G401 (cell line): ENCODE measurements at places on chromosomes 13 and 19. TPM values are rescaled to one million over a fixed set of nuclear protein-coding genes. Genes with fewer than 3 reads are reported as not detected.

DNA sequence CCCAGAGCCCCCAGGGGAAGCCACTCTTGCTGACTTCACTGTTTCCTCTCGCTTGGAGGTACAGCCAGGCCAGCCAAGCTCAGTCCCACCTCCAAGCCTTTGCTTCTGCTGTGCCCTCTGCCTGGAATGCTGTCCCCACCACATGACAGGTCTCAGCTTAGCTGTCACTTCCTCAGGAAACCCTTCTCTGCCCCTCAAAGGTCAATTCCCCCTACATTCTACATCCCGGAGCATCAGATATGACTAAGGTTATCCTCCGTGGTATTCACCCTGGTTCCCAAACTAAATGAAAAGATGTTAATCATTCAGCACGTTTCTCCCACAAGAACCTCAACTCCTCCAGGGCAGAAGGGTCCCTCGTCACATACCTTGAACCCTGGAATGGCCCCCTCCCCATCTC is 53.5 kb downstream of the PTPRS start:
- no peak for DNase-seq

- no peak for DNase-seq
Observed at GRCh38 chr13:51697181-51697580, 106.8 kb downstream of the DHRS12 start.

The YIPF2 gene
- 42.5 and 71.1 TPM in 2 replicates for total RNA-seq

DNA sequence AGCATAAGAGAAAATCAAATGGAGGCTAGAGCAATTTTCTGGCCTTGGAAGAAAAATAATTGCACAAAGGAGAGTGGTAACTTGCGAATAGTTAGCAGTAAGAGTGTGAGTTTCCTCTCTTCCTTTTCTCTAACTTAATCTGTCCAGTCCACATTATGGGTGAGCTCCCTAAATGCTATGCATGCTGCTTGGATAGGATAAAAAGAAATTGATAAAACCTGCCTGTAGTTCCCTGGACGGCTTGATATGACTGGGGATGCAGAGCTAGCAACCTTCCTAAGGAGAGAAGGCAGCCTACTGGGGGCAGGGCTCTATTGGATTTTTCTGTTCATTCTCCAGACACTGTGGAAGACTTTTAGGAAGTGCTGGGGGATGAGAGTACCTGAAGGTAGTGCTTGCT is 311.3 kb downstream of the LMO7 start:
- DNase-seq, result no peak

- no peak for DNase-seq
Observed at GRCh38 chr13:27321468-27322431, 51.1 kb downstream of the RASL11A start.

The VSTM1 gene
- total RNA-seq, result 0.71 TPM in 1 of 2 replicates, not detected in the other

- DNase-seq, result no peak
Observed at GRCh38 chr13:89380101-89380500, 1708.9 kb downstream of the SLITRK5 start.

- peak; percentile 28 for DNase-seq
Observed at GRCh38 chr19:17075864-17076542, 426 bp downstream of the MYO9B start.

DNA sequence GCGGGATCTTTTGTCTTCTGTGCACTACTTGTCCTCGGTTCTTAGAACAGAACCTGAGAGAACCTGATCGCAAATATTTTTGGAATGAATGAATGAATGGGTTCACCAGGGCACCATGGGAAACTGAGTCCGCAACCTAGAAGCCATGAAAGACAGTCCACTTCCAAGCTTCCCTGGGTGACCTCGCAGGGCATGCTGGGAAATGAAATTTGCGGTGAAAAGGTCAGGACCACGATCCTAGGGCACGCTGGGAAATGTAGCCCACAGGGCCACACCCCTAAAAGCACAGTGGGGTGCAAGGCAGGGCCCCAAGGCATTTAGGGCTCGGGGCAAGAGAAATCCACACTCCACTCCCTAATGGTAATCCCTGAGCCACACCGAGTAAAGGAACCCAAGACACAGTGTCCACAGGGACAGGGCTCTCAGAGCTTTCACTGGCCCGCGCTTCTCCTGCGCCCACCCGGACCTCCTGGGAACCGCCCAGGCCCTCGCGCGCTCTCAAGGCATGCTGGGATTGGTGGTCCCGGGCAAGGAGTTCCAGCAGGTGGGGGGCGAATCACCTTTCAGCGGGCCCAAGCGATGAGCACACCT is 1.1 kb upstream of the PPP1R12C start:
- DNase-seq, result peak; percentile 86

The RNF225 gene
- total RNA-seq, result not detected in 2 replicates

- DNase-seq, result no peak
Observed at GRCh38 chr19:38228005-38228377, 4.0 kb upstream of the DPF1 start.

The MCF2L gene
- total RNA-seq, result 2.8 and 4.7 TPM in 2 replicates

GRCh38 chr13:78176880-78177279 is 258.2 kb upstream of the EDNRB start:
- DNase-seq, result no peak

DNA sequence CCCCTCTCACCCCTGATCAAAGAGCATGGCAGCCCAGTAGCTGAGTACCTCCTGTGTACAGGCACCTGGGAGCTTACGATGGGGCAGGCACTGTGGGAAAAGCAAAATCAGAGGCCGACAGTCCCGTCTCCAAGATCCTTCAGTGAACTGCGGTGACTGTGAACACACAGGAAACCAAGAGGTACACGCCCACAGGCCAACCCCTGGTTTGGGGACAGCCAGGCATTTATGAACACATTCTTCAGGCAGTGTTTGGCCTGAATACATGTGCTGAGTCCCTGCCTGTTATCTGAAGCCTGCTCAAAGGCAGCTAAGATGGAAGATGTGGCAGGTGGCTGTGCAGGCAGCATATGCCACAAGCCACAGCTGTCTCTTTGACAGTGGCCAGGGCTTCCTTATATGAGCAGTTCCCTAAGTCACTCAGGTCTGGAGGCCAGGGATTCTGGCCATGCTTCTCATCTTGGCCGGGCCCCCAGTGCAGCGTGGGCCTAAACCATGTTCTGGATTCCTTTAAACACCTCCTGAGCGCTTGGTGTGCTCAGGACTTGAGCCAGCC is 123.6 kb downstream of the UQCRFS1 start:
- DNase-seq, result no peak

DNA sequence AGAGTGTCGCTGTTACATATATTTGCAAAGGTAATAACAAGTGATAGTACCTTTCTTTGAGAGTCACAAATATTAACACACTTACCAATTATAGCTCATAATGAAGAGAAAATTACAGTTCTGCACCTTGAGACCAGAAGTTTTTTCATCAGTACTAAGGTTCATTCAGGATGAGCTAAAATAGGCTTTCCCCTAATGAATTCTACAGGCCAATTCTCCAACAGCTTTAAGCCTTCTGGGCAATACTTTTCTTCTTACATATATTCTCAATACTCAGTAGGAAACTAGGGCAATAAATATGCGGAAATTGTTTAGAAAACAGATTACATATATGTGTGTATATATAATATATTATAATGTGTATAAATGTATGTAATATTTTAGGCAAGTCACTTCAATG is 2672.8 kb upstream of the PCDH20 start:
- DNase-seq, result no peak

The WDR87 gene
- not detected in 2 replicates for total RNA-seq

DNA sequence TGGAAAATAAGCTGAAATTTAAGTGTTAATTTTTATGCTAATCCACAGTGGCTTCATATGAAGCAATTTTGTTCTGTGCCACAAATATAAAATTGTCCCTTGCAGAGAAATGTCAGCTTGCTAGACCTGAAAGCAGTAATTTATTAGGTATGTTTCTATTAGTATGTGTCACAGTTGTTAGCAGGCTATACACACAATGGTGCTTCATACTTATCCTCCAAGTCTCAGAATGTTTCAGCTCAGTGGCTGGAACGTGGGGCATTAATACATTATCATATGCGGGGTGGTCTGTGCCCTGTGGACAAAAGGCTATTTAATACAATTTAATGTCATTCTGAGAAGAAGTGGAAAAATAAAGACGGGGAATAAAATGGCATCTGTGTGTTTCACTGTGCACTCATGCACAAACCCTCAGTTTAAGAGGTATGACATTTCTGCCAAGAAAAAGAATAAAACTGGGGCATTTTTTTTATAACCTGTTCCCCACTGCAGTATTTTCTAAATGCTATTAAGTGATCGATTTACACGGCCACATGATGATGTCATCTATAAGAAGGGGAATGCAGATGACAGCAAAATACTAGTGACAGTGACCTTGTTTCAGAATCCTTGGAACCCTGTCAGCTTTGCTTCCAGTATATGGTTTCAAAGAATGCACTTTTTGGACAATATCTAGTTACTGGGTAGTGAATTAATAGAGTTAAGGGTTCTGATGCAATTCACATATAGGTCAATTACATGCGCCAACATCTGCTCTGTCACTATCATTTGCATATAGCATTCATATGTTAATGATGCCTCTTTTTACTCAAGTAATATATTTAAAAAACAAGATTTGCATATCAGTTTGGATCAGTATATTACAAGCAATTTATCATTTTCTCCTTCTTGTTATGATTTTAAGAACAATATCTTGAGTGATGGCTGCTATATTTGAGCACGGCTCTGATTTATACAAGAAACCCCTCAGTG is 21.2 kb upstream of the ZNF536 start:
- DNase-seq, result no peak

DNA sequence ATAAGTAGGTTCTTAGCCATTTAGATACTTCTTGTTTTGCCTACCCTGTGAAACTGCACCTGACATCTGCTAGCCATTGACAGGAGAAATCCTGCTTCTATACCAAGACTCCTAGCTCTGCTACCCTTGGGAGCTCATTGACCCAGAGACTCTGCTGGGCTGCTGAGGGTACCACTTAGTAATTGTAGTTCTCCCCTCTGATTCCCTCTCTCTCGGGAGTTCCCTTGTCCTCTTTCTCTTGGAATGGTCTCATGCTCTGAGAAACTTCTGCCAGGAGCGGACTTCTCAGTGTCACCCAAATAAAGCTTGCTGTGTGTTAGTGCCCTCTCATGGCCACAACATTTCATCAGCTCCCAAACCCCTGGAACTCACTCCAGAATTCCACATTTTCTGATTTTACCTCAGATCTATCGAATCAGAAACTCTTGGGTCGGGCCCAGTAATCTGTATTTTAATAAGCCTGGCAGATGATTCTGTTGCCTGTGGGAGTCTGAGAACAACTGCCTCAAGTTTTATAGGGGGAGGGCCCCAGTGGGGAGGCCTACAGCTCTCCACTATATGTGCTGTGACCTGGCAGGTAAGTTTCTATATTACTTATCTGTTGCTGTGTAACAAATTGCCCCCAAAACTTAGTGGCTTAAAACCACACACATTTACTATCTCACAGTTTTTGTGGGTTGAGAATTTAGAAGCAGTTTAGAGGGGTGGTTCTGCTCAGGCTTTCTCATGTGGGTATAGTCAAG is 221.1 kb downstream of the TDRD3 start:
- peak; percentile 8 for DNase-seq

GRCh38 chr19:18416778-18417249 is 2.4 kb upstream of the SSBP4 start:
- DNase-seq, result peak; percentile 82

DNA sequence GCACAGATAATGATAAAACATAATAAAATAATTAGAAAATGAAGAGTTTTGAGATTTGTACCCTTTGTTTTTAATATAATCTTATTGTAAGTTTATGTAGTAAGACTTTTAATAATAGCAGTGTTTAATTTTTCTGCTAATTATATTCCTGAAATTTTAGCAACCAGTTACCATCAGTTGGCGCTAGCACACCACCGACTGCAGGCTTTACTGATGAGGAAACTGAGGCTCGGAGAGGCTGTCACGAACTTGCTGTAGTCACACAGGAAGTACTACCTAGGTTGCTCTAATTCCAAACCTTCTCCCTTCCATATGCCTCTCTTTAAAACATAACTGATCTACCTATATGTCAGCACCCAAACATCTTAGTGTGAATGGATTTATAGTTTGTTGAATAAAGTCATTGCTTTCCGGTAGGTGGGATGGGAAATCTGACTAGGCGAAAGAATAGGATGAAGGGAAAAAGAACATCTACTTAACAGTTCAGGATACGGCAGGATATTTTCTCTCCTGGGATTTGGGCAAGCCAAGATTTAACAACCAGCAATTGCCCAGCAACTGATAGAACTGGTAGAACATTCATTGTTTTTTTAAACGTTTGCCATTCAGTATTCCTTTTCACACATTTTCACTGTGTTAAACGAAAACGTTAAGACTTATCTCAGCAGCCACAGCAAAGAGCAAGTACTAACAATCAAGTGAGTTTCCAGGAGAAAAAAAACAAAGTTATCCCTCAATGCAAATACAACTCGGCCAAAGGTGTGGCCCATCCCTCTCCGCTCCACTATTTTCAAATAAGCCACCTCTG is 822 bp upstream of the RFXAP start:
- DNase-seq, result no peak

The MZF1 gene
- total RNA-seq, result 9.4 and 10.7 TPM in 2 replicates

GRCh38 chr19:45079063-45079910 is at the start of gene GEMIN7:
Gene GEMIN7, plus strand, starts transcription at chr19:45079260. Its CDS starts 10,855 bp downstream, at chr19:45090115.
- DNase-seq, result peak; percentile 72

The GRIK5 gene
- 0.49 and 1.1 TPM in 2 replicates for total RNA-seq

GRCh38 chr19:32615569-32615968 is 34.6 kb downstream of the PDCD5 start:
- DNase-seq, result no peak

GRCh38 chr19:27674701-27675100 is 1538.2 kb downstream of the UQCRFS1 start:
- DNase-seq, result no peak

DNA sequence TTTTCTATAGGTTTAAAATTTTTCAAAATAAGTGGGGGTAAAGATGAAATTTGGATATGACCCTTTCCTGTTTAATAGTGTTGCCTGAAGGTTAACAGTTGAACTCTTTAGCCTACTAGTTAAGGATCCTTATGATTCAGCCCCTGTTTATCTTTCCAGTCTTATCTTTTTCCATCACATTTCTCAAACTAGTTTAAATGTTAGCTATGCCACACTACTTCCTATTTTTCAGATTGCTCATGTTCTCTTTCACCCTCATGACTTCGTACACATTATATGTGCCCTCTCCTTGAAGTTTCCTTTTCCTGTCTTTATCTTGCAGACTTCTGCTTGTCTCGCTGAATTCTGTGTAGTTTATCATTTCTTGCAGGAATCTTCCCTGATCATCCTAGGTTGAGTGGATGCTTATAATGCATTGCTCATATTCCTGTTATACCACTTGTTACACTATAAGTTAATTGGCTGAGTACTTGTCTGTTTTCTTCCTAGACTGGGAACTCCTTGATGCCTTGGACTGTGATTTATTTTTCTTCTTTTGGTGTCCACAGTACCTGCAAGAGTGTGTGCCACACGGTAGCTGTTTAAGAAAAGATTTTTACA is 86.7 kb downstream of the FNDC3A start:
- no peak for DNase-seq

The ELAVL1 gene
- 83.9 and 102 TPM in 2 replicates for total RNA-seq

The KLK4 gene
- not detected in 2 replicates for total RNA-seq

The OR10H1 gene
- not detected in 2 replicates for total RNA-seq

The DIAPH3 gene
- 13.7 and 31.3 TPM in 2 replicates for total RNA-seq

The AXL gene
- 21.0 and 22.4 TPM in 2 replicates for total RNA-seq

The EPS8L1 gene
- 9.7 and 11.7 TPM in 2 replicates for total RNA-seq

The KASH5 gene
- total RNA-seq, result not detected in 2 replicates

The ATP12A gene
- total RNA-seq, result not detected in 2 replicates

DNA sequence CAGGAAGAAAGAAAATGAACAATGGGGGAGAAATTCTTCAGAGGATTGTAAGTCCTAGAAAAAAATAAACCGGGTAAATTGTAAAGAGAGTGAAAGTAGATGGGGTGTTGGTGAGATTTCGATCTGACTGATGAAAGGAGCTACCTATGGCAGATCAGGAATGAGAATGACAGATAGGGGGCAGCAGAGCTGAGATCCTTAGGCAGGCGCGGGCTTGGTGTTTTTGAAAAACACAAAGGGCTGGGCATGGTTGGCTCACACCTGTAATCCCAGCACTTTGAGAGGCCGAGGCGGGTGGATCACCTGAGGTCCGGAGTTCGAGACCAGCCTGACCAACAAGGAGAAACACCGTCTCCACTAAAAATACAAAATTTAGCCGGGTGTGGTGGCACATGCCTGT is 1468.6 kb upstream of the SLC10A2 start:
- no peak for DNase-seq
